Suppressor macrophage treated with lipopolysaccharide for 4 hours (primary cell): ENCODE measurements at places on chromosomes 6 and 20.

DNA sequence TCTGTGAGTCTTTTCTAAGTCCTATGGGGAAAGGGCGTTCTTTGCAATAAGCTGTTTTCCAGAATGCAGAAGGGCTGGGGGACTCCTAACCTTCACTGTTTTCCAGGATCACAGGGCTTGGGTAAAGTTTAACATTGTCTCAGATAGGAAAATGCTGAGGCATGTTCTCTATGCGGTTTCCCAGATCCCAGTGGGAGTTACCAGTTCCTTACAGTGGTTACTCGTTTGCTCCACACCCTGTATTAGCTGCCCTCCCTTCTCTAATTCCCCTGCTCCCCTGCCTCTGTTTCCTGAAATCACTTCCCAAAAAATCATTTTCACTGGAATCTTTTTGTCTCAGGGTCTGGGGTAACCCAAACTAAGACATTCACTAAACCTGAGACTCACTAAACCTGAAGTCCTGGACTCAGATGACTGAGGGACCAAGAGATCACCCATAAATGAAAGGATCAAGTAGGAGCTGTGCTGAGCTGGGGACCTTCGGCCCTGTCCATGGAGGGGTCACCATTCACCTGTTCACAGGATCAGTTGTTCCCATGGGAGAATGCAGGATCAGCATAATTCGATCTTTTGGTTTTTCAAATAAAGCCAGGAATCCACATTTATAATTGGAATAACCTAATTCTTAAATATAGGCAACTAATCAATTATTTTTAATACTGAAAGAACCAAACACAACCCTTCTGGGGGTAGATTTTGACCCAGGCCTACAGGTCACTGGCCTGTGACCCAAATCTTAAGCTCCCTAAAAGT, 76.2 kb downstream of the ISM1 start:
- no peak for DNase-seq

GRCh38 chr6:54135665-54136369, 24.6 kb downstream of the MLIP start:
- no peak for DNase-seq

GRCh38 chr6:84774157-84774984, 10.0 kb upstream of the TBX18 start:
- peak; percentile 19 for DNase-seq

DNA sequence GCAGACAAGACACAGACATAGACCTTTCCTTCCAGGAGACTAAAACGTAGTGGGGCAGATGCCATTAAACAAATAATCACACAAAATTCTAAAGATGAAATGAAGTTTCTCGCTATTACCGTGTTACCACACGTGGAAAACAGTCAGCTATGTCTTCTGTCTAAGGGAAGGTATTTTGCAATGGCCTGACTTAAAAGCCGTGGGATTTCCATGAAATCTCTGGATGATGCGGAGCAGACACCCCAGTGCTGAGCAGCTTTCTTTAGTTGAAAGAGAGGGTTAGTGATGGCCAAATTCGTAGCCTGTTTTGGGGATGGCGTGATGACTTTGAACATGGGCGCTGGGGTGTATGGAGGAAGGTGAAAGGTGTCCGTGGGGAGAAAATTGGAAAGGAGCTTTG, 281.8 kb downstream of the NRN1 start:
- DNase-seq: peak; percentile 20

GRCh38 chr6:23875006-23875405, 251.0 kb upstream of the NRSN1 start:
- DNase-seq: no peak

DNA sequence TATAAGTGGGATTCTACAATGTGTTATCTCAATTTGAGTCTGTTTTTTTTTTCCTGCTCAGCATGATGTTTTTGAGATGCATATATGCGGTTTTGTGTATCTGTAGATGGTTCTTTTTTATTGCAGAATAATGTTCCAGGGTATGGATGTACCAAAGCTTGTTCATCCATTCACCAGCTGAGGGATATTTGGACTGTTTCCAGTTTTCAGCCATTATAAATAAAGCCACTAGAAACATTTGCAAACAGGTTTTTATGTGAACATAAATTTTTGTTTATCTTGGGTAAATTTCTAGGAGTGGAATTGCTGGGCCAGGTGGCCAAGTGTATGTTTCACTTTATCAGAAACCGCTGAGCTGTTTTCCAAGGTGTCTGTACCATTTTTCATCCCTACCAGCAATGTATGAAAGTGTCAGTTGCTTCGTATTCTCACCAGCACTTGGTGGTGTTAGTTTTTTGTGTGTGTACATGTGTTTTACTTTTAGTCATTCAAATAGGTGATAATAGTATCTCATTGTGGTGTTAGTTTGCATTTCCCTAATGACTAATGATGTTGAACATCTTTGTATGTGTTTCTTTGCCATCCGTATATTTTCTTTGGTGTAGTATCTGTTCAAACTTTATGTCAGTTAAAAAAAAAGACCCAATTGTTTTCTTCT, 124.2 kb downstream of the CEBPB start:
- no peak for DNase-seq

DNA sequence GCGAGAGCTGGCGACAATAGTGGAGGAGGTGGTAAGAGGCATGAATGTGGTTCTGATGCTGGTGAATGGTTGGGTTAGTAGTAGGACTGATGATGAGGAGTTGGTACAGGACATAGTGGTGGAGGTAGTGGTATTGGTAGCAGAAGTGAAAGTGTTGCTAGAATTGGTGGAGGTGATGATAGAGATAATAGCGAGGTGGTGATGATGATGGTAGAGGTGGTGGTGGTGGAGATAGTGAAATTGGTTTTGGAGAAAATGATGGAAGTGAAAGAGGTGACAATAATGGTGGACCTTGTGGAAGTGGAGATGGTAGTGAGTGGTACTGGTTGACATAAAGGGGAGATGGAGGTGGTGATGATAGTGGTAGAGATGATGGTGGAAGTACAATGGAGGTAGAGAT, 360.2 kb upstream of the JAG1 start:
- no peak for DNase-seq

- DNase-seq: peak; percentile 45
Observed at GRCh38 chr20:51400051-51400926, 142.2 kb downstream of the NFATC2 start.

DNA sequence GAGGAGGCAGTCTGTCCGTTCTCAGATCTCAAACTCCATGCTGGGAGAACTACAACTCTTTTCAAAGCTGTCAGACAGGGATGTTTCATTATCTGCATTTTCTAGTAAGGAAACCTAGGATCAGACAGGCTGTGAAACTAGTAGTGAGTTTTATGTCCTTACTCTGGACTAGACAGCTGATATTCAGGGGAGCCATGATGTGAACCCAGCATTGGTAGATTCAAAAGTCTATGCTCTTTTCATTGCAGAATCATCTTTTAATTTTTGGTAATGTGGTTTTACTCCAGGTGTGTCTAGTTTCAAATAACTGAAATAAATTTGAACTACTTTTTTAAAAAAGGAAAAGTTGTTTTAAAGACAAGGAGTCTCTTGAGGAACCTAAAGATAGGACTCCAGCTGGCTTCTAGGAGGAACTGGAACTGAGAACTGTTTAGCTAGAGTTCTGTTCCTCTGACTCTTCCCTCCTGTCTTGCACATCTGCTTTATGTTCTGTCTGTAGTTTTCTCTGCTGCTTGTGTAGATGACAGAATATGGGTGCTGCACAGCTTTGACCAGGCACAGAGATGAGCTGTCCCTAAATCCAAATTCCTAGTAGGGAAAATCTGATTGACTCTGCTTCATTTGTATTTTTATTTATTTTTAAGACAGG, 27.8 kb upstream of the RNF144B start:
- DNase-seq: peak; percentile 68

DNA sequence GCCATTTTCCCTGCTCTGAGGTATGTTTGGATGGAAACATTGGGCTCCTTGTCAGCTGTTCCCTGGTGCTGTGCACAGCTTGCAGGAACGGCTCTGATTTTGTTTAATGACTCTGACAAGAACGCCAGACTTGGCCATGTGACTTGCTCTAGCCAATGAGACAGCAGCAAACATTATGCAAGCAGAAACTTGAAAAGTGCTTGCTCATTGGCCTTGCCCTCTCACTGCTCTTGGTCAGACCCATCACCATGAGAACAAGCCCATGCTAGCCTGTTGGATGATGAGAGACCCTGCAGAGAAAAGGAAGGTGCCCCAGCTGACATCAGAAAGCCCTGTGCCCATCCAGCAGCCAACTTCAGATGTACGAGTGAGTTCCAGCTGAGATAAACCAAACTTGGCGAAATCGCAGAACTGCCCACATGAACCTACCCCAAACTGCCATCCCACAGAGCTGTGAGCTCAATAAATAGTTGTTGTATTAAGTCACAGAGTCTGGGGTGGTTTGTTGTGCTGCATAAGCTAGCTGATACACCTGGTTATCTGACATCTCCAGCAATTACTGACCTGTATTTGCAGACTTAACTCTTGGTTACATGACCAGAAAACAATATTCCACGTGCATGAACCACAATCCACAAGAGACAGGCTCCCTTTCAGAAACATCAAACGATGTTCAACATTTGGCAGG, 96.9 kb downstream of the JPH2 start:
- peak; percentile 28 for DNase-seq

DNA sequence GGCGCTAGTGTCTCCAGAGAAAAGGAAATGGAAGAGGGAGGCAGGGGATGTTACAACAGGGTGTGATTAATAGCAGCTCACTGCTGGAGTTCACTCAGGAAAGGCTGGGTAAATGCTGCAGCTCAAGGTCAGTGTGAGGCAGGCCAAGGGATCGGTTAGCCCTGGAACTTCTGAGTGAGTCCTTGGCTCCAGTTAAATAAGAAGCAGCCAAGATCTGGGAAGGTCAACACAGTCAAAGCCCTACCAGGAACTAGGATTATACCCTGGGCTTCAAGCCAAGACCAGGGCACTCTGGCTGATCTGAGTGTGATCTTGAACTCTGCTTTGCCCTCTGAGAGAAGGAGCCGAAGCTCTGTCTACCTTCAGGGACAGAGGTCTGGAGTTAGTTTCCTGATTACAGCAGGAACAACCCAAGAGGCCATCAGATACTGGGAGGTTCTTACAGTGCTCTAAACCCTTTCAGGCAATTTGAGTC, 44.3 kb downstream of the TPD52L1 start:
- peak; percentile 36 for DNase-seq

DNA sequence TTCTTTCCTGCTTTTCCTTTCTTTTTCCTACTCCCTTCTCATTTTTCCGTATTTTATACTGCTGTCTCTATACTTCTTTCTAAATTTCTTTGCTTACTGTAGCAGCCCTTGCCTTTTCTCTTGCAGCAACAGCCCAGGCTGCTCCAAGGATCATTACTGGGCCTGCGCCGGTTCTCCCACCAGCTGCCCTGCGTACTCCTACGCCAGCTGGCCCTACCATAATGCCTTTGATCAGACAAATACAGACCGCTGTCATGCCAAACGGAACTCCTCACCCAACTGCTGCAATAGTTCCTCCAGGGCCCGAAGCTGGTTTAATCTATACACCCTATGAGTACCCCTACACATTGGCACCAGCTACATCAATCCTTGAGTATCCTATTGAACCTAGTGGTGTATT, 148.8 kb downstream of the QKI start:
- no peak for DNase-seq

- no peak for DNase-seq
Observed at GRCh38 chr6:43876602-43877001, 106.6 kb downstream of the VEGFA start.

GRCh38 chr20:58583176-58583575, 67.9 kb upstream of the STX16 start:
- DNase-seq: no peak

DNA sequence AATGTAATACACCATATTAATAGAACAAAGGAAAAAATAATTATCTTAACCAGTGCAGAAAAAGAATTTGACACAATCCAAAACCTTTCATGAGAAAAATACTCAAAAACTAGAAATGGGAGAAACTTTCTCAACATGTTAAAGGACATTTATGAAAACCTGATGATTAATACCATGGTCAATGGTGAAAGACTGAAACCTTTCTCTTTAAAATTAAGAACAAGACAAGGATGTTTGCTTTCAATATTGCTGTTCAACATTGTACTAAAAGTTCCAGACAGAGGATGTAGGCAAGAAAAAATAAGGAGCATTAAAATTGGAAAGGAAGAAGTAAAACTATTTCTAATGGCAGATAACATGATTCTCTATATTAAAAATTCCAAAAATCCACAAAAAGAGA, 981.3 kb upstream of the FLRT3 start:
- peak; percentile 55 for DNase-seq

GRCh38 chr6:134041093-134041492, 11.3 kb downstream of the SLC2A12 start:
- DNase-seq: peak; percentile 66

- no peak for DNase-seq
Observed at GRCh38 chr6:52042141-52042885, 45.1 kb downstream of the PKHD1 start.

DNA sequence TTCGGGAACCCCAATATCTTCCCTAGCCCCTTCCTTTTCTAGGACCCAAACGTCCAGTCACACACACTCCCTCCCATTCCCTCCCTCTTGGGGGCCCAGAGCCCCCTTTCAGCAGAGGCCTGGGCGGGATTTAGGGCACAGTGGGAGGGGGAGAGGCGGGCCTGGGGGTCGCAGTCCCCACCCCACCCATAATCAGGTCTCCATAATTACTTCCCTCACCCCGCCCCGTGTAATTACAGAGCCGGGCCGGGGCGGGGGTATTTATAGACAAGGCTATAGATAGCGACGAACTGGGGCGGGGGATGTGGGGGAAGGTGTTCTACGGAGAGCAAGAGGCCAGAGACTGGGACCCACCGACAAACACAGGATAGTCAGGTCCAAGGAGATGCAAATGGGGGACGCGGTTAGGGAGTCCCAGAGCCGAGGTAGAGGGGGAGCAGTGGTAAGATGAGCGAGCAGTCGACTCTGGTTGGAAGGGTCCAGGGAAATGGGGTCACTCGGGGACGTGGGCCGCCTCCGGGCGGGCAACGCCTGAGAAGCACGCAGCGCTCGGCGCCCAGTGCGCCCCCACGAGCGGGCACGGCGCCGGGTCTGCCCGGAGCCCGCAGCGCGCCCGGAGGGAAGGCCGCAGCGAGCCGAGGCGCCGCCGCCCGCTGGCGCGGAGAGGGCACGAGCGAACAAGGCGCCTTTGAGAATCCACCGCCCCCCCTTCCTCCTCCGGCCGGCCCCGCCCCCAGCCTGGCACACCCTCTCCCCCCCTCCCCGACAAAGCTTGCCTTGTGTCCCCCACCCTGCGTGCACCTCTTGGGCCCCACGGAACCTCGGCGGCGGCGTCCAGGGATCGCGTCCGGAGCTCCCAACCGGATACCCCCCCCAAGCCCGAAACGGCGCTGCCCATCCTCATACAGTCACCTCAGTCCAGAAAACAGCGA, 670 bp upstream of the COL11A2 start:
- no peak for DNase-seq

DNA sequence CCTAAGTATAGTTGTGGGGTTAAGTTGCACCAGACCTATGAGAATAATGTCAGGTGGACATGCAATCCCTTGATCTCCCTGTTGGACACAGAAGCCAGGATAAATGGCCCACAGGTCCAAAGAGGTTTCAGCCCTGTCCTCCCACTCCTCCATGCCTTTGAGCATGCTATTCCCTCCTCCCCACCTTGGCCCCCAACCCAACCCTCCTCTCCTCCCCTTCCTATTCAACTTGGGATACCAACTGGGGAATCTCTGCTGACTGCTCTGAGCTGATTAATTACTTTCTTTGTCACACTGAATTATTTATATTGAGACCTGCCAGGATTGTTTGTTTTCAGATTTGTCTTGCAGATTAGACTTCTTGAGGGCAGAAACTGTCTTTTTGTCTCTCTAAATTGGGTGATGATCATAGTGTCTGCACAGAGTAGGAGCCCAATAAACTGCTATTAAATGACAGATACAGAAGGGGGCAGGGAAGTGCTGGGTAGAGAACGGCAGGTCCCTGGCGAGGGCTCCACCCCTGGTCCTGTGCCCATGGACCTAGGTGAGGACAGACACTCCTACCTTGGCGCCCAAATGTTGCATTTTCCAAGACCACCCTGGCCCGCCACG, 120.9 kb downstream of the UNC5CL start:
- no peak for DNase-seq

- DNase-seq: no peak
Observed at GRCh38 chr6:12800120-12800519, 83.6 kb downstream of the PHACTR1 start.
